ENCODE measurements at places on chromosomes 2 and 18. TPM values are rescaled to one million over a fixed set of nuclear protein-coding genes. Genes with fewer than 3 reads are reported as not detected.
A peak's percentile ranks its signal among the peaks of the same experiment; 100 is the strongest.

The MYO5B gene
- 2.7 TPM for total RNA-seq

The C18orf54 gene
- 20.0 TPM for total RNA-seq

The IER3IP1 gene
- total RNA-seq, result 9.8 TPM

The CHMP1B gene
- 56.1 TPM for total RNA-seq

The HES6 gene
- total RNA-seq, result 665 TPM

The CD8B2 gene
- total RNA-seq, result not detected

GRCh38 chr2:137118140-137118539 is 352.8 kb downstream of the THSD7B start:
- peaks cover 4% of the 10 kb centered on the region for H3K4me1 ChIP-seq
- H3K27ac ChIP-seq, result no peak overlapping the region
- no peak for DNase-seq
- H3K36me3 ChIP-seq, result no peaks in the 10 kb centered on the region
- H3K27me3 ChIP-seq, result peaks cover 2% of the 10 kb centered on the region

DNA sequence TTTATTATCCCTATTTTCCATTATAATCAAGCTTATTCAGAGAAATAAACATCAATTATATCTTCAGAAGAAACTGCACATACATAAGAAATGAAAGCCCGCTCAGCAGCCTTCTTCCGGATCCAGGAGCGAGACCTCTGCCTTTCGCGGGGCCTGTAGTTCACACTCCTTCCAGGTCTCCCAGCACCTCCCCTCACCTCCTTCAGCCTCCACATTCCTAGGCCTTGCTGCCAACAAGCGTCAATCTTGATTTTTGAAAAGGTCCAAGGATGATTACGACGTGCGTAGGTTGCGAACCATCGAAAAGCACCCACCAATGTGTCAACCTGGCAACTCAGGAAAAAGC is 355 bp upstream of the KIDINS220 start:
- peaks cover 17% of the 10 kb centered on the region for H3K4me1 ChIP-seq
- peak overlapping the region; percentile 55 for H3K27ac ChIP-seq
- H3K4me3 ChIP-seq, result peak overlapping the region; percentile 98
- H3K36me3 ChIP-seq, result peaks cover 10% of the 10 kb centered on the region
- peaks cover 2% of the 10 kb centered on the region for H3K27me3 ChIP-seq
- no peak for DNase-seq

GRCh38 chr2:163884416-163884815 is 148.6 kb upstream of the FIGN start:
- H3K4me3 ChIP-seq, result no peak overlapping the region
- no peaks in the 10 kb centered on the region for H3K36me3 ChIP-seq

DNA sequence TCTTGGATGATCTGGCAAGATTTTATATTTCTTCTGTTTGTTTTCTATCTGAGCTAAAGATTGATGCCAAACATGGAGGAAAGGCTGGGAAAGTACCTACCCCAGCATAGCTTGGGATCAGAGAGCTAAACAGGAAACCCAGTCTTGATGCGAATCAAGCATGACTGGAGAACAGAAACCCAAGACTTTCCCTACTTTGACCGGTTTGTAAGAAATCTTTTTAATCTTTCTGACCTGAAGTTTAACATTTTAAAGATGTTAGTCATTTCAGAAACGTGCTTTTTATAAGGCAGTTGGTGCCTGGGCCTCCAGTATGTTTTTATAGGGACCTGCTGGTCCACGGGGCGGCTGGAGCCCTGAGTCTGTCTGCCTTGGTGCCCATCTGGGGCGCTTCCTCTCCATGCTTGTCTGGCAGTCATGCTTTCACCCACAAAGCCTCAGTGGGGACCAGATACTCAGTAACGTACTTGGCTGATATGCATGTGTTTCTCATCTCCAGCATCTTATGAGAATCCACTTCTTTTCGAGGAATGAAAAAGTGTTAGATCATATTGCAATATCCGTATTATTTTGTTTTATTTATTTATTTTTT is 266.5 kb downstream of the PTGR3 start:
- DNase-seq, result no peak
- H3K4me3 ChIP-seq, result no peak overlapping the region
- no peaks in the 10 kb centered on the region for H3K36me3 ChIP-seq
- H3K27ac ChIP-seq, result no peak overlapping the region
- no peaks in the 10 kb centered on the region for H3K27me3 ChIP-seq

DNA sequence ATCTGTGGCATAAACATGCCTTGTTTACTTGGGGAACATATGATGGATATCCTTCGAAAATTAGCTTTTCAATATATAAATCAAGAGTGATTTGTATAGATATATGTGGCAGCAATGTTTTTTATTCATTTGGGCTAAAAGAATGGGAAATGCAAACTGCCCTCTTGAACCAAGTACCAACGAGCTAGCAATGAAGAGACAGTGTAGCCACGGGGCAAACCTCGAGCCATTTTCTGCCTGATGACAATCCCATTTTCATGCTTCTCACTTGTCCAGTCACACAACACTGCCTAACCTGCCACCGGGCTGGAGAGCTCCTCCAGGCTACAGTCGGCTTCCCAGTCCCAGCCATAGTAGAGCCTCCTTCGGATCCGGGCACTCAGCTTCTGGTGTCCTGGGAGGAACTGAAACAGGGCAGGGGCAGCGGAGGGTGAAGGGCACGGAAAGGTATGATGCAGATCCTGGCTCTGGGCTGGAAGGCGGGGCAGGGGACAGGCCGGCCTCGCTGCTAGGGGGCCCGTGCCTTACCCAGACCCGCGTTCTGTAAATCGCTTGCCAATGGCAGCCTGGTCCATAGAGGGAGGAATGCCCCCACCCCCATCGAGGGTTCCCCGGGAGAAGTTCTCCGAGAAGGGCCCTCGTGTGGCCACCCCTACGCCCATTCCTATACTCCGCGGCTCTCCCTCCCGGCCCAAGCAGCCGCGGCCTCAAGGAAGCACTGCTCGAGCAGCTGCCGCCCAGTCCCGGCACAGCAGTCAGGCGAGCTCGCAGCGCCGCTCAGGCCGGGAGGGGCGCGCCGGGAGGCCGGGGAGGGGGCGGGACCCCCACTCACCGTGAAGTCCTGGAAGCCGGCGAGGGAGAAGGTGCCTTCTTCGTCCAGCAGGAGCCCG is 552 bp downstream of the CNPPD1 start:
- H3K27ac ChIP-seq, result peak overlapping the region; percentile 82
- peaks cover 16% of the 10 kb centered on the region for H3K4me1 ChIP-seq
- peaks cover 25% of the 10 kb centered on the region for H3K27me3 ChIP-seq

DNA sequence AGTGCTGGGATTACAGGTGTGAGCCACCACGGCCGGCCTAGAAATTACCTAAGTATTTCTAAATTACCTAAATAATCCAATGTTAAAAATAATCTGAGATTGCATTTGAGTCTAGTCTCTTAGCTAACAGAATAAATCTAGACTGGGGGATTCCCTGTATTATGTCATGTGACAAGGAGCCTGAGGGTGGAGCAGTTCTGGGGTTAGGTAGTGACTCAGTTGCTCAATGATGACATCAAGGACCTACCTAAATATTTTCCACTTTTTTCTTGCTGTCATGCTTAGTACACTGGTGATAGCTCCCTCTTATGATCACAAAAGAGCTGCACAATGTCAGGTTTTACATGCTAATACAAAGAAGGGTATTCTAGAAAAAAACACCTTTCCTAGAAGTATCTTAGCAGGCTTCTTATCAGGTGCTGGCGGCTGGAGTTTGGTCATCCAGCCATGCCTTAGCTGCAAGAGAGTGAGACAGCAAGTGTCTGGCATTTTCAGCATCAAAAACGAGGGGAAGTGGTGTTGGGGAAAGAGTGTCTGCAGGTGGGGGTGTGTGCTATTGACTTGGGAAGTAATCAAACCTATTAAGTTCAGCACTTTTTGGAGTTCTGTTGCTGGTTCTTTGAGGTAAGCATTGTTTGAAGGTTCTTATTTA is 17.5 kb upstream of the CEP192 start:
- H3K27ac ChIP-seq, result no peak overlapping the region
- H3K4me3 ChIP-seq, result no peak overlapping the region
- H3K4me1 ChIP-seq, result peaks cover 4% of the 10 kb centered on the region

DNA sequence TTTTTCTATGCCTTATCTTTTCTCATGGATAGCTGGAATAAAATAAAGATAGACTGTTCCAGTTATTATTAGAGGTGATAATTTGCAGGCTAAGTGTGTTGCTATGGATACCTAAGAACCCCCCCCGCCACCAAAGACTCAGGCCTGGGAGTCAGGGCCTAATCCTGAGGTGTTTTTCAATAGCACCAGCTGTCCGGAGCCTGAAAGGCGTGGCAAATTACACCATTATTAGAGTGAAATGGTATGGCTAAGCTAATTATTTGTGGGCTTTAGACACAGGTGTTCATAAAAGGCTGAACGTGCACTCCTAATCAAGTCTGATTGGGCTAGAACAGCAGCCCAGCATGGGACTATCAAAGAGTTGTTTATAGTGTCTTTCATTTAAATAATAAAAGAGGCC is 293.2 kb upstream of the DCC start:
- H3K36me3 ChIP-seq, result no peaks in the 10 kb centered on the region
- H3K27ac ChIP-seq, result no peak overlapping the region
- H3K4me3 ChIP-seq, result no peak overlapping the region
- no peaks in the 10 kb centered on the region for H3K27me3 ChIP-seq
- H3K4me1 ChIP-seq, result no peaks in the 10 kb centered on the region
- peak; percentile 16 for DNase-seq

GRCh38 chr2:215870986-215871385 is 142.4 kb downstream of the MREG start:
- peak; percentile 51 for DNase-seq
- H3K27me3 ChIP-seq, result no peaks in the 10 kb centered on the region
- H3K27ac ChIP-seq, result no peak overlapping the region
- no peaks in the 10 kb centered on the region for H3K4me1 ChIP-seq

DNA sequence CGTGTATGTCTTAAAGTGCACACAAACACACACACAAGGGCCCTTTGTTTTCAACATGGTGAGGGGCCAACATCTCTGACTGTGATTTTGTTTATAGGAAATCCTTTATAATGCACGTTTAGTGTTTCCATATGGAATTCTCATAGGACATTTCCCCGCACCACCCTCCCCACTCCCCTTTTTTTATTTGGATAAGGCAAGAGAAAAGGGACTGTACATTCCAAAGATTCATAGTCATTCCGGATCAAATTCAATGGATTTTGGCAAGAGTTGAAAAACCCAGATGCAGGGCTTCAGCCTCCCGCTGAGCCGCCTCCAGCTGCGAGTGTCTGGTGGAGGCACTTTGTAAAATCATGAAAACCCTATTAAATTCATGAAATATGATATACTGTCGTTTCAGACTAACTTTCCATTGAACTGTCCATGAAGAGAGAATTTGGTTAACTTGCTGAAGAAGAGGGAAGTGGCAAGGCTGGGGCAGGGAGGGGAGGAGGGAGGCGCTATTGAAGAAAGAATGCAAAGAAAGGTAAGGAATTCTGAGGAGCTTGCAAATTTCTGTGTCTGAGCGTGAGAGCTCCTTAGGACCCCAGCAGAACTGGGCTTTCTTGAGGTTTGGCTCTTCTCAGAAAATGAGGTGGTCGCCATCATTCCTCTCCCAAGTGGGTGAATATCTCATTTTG is 25.8 kb upstream of the SLC14A2 start:
- no peak for DNase-seq
- H3K4me3 ChIP-seq, result no peak overlapping the region
- no peaks in the 10 kb centered on the region for H3K36me3 ChIP-seq
- H3K27me3 ChIP-seq, result no peaks in the 10 kb centered on the region
- no peaks in the 10 kb centered on the region for H3K4me1 ChIP-seq
- no peak overlapping the region for H3K27ac ChIP-seq

GRCh38 chr2:168003876-168004275 is 243.5 kb downstream of the STK39 start:
- no peaks in the 10 kb centered on the region for H3K27me3 ChIP-seq
- H3K4me1 ChIP-seq, result peaks cover 20% of the 10 kb centered on the region
- H3K4me3 ChIP-seq, result no peak overlapping the region
- DNase-seq, result no peak
